Urinary bladder (tissue), 4 donors: ENCODE measurements at places on chromosomes 3 and 15.

GRCh38 chr3:50572158-50572557, 2.8 kb downstream of the HEMK1 start:
- DNase-seq: no peak

DNA sequence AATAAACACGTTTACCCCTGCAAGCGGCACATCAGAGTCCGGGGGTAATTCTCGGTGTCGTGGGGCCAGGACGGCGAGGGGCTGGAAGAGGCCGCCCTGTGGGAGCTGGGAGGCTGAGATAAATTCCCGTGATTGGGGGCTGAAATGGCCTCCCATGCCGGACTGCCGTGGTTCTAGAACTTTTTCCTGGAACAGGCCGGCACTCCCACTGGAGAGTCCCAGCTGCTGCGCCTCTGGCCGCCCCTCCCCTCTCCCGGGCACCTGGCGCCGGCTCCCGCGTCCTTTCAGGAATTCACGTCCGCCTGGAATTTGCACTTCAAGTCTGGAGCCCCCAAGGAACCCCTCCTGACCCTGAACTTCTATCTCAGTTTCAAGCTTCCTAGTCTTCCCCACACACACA, 10.8 kb upstream of the LRRC2 start:
- DNase-seq: no peak

DNA sequence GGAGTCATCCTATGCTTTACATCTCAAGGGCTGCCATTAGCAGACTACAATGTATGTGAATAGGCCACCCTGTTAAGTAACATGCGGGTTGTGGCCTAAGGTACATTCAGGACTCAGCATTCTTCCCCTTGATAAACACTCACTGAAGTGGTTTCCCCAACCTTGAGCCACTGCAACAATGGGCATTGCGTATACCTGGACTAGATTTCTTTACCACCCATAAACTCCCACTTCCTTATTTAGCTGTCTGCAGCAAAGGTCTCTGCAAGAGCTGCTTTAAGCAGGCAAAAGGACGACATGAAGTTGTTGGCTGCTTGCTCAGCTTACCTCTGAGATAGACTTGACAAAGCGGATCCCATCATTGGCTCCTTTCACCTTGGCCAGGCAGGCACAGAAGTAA, 16.2 kb downstream of the FYCO1 start:
- DNase-seq: no peak

GRCh38 chr3:43894176-43895049, 203.7 kb downstream of the ABHD5 start:
- peak; percentile 48 for DNase-seq

DNA sequence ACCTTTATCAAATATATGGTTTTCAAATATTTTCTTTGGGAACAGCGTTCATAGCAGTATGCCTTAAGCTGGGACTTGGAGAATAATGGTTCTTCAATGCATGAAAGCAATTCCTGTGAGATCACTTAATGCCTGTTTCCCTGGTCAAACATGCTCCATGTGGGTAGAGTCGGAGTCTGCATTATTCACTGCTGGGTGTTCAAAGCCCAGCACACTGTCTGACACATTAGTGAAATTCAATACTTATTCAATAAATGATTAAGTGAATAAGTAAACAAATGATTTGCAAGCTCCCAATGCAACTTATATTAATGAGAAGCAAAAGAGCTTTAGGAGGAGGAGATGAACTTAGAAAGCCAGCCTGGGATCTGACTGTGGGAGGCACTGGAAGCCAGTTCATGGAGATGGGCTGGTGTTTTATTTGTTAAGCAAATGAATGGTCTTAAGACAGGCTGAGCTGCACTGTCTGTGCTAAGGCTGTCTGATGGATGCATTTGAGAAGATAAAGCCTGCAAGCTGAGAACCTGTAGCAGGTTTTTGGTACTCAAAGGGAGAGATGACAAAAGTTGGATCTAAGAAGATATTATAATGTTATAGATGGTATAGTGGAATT, 490.8 kb downstream of the MCTP2 start:
- DNase-seq: no peak

DNA sequence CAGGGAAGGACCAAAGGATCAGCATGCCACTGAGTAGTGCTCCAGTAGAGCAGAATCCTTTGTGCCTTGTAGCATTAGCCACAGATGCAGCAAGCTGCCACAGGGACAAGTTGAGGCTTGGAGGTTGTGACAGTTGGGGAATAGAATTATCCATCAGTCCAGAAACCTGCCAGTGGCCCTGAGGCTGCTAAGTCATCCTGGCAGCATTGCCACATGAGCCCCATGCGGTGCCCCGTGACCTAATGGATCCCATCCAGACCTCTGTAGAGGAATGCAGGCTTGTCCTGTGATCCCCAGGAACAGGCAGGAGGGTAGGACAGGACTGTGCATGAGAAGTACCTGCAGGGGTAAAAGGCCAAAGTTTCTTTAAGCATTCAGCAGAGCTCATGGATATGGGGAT, 51.7 kb downstream of the BOC start:
- no peak for DNase-seq

DNA sequence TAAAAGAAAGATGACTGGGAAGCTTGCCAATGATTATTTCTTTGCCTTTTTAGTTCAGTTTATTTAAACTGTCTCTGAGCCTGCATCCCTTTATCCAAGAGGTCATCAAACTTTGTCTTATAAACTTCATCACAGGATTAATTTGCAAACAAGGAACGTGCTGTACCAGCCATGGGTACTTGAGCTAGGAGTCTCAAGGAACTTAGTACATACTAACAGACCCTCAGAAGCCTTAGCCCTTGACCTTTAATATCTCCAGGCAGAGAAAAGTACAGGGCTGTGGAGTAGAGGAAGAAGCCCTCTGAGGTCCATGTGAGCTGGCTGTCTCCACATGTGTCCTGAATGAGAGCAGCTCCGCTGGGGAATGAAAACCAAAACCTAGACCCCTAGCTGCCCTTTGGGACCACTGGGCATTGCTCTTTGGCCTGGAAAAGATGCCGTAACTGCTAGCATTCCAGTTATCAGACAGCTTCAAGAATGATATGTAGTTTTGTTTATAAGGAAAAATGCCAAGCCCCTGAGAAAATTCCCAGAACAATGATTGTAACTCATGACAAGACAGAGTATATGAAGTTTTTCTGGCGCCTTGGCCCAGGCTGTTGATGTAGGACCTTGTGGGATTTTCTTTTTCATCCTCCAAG, 92.1 kb downstream of the ASB7 start:
- no peak for DNase-seq
